Activated CD4-positive, alpha-beta T cell treated with anti-CD3 and anti-CD28 coated beads, Interleukin-2, amount 50 U/mL, for 16 hours (primary cell): ENCODE measurements at places on chromosomes 11 and 22.

- DNase-seq, result no peak
Measured at GRCh38 chr11:69173925-69174581, 18.3 kb downstream of the SMIM38 start.

- DNase-seq, result peak; percentile 23
Measured at GRCh38 chr22:28051787-28052356, 132.8 kb upstream of the PITPNB start.

GRCh38 chr11:45928535-45929215, 6.2 kb downstream of the LARGE2 start:
- no peak for DNase-seq

DNA sequence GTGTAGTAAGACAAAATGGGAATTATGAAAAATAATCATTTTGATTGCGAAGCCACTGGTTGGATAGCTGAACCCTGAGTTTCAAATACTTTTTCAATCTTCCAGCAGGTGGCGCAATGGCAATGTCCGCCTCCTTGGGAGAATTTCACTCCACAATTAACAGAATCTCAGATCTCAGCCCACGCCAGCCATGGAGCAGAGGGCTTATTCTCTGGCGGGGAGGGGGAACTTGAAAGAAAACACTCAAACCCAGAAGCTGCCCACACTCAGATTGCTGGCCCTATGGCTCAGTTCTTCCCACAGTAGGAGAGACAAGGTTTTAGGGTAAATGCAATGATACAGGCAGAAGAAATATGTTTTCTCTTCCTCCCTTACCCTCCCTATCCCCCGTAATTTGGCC, 38.7 kb upstream of the RCN1 start:
- DNase-seq, result peak; percentile 59

DNA sequence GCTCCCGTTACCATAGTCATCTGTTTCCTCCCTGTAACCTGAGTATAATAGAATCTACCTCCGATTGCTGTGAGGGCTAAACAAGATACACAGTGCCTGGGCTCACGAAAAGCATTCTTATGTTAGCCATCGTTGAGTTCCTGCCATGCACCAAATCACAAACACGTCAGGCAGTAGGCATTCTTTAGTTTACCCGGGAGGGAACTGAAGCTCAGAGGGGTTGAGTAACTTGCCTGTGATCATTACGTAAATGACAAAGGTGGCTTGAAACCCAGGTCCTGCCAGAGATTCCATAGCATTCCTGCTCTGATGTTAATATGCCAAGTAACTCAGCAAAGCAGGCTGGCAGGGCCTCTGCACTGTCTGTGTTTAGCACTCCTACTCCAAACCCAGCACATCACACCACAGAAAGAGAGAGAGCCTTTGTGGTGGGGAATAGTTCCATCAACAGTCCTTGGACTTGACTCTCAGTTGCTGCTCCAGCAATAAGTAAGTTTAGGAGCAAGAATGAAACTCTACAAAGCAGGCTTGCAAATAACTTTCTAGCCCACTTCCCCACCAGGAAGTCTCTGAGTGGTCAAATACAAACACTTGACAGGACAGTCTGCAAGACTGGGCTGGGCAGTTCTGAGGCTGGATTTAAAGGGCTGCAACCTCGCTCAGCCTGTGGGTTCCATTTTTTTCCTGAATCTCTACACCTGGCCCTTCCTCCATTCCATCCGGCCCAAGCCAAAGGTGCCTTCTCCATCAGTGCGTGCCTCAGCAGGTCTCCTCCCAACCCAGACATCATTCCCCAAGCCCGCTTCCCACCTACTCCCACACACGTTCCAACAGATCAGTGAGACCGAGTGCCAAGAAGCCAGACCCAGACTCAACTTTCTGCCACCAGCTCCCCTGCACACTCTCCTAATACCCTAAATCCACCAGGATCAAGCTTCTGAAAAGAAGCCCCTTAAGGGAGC, 1.1 kb downstream of the SCN2B start:
- DNase-seq, result no peak

GRCh38 chr11:6333095-6333494, 12.8 kb upstream of the CAVIN3 start:
- no peak for DNase-seq

GRCh38 chr11:77789061-77789730, 31.3 kb downstream of the RSF1 start:
- DNase-seq, result no peak

DNA sequence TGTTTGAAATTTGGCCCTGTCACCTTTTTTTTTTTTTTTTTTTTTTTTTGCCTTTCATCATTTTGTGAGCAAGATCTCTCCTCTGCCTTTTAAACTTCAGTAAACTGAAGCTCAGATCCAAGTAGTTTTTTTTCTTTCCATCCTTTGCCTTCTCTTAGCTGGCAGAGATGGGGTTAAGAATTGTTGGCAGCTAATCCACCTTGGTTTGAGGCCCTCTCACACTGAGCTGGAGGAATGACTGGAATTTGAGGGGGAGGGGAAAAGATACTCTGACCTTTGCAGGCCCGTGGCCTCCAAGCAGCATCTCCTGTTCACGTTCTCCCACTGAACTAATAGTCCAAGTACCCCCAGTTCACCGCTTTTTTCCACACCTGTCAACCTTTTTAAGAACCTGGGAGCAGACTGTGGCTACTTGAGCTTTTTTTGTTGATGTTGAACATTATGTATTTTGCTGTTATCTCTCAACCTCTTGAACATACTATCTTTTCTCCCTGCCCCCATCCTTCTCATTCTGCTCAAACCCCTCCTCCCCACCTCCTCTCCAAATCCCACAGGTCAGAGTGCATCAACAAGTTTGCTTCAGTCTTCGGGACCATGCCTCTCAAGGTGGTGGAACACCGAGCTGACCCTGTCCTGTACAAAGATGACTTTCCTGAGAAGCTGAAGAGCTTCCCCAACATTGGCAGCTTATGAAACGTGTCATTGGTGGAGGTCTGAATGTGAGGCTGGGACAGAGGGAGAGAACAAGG, 66.2 kb downstream of the ALX4 start:
- no peak for DNase-seq

DNA sequence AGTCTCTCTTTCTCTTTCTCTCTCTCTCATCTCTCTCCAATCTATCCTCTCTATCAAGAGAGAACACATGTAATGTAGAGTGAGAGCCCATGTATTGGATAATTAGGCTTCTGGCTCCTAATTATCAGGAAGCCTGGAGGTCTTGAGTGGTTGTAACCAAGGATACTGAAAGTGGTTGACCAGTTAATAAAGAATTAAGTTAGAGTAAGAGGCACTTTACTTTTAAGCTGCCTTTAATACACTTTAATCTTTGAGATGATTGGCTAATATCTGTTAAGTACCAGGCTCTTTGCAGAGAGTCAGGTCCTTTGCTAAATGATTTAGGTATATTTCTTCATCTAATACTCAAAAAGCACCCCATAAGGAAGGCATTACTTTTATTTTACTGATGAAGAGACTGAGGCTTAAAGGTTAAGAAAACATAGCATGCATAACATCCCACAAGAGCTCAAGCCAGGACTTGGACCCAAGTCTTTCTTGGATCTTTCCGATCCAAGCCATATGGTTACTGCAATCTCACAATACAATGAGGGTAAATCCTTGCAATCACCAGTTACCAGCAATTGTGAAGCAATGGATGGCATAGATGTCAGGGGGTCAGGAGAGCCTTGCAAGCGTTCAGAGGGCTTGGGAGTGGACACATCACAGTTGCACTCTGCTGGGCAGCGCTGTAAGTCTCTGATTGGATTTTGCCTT, 22.1 kb downstream of the CD44 start:
- DNase-seq, result no peak

- DNase-seq, result no peak
Measured at GRCh38 chr11:66787934-66788758, 55.1 kb upstream of the RCE1 start.

GRCh38 chr22:27372969-27373670, 428.4 kb downstream of the MN1 start:
- no peak for DNase-seq

- DNase-seq, result no peak
Measured at GRCh38 chr11:113106507-113106906, 145.3 kb downstream of the NCAM1 start.

GRCh38 chr11:68056317-68057285, 17.8 kb downstream of the TCIRG1 start:
- DNase-seq, result no peak

GRCh38 chr11:57424792-57425564, 1.9 kb downstream of the SLC43A3 start:
- peak; percentile 98 for DNase-seq

DNA sequence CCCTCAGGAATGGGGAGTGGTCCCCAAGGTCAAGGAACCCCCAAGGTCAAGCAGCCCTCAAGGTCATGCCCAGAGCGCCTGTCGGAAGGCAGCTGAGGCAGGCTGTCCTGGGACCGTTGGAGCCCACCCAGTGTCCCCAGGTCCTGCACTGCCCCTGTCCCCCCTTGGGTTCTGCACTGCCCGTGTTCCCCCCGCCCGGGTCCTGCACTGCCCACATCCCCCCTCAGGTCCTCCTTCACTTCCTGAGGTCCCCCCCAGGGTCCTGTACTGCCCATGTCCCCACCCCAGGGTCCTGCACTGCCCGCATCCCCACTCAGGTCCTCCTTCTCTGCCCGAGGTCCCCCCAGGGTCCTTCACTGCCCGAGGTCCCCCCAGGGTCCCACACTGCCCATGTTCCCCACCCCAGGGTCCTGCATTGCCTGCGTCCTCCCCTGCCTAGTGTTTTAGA, 1073.0 kb downstream of the BRD1 start:
- no peak for DNase-seq

- DNase-seq, result no peak
Measured at GRCh38 chr11:79461666-79462645, 21.1 kb upstream of the TENM4 start.

GRCh38 chr11:125141686-125142535, 22.6 kb upstream of the PKNOX2 start:
- peak; percentile 41 for DNase-seq

DNA sequence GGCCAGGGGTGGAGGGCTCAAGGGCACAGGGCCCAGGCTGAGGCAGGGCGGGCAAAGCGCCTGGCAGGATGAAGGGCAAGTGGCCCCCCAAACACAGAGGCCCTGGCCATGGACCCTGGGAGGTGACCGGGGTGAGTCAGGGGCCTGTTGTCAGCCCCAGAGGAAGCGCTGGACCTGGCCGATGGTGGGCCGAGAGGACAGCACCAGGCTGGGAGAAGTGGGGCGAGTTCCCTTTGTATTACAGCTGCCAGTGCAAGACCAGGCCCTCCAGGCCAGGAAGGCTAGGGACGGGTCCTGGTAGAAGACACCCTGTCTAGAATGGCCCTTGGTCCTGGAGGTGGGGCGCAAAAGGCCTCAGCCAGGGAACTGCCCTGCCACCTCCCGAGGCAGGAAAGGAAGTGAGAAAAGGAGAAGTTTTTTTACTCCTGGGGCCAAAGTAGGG, 12.8 kb downstream of the CXCR5 start:
- no peak for DNase-seq

DNA sequence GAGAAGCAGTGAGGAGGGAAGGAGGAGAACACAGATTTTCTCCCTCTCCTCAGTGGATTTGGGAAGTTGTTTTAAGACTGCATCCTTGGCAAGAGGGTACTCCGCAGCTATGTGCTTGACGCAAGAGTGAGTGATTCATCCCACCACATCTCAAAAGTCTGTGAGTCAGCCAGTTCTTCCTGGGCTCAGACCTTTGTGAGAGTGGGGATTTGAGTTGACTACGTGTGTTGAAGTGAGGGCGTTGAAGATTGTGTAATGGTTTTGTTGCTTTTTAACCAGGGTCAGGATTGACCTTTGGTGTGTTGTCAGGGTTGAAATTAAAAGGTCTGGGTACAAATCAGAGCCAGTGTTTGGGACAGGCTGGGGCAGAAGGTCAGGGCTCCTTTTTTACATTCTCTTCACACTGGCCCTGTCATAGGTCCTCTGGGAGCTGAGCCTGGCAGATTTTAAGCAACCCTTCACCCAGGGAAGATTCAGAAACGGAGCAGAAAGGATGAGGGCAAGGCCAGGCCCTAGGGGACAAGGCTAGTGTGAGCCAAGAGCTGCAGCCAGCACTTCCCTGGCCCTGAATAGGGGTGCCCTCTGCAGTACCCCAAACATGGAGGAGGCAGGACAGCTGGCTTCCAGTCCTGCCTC, 4.2 kb upstream of the C11orf86 start:
- peak; percentile 77 for DNase-seq

- DNase-seq, result no peak
Measured at GRCh38 chr11:30351061-30351460, 28.2 kb downstream of the ARL14EP start.

- no peak for DNase-seq
Measured at GRCh38 chr11:79512706-79513469, 72.1 kb upstream of the TENM4 start.

GRCh38 chr11:84628871-84629620, 998.1 kb downstream of the DLG2 start:
- no peak for DNase-seq

GRCh38 chr11:88345949-88346348, 8.4 kb upstream of the CTSC start:
- DNase-seq, result no peak

DNA sequence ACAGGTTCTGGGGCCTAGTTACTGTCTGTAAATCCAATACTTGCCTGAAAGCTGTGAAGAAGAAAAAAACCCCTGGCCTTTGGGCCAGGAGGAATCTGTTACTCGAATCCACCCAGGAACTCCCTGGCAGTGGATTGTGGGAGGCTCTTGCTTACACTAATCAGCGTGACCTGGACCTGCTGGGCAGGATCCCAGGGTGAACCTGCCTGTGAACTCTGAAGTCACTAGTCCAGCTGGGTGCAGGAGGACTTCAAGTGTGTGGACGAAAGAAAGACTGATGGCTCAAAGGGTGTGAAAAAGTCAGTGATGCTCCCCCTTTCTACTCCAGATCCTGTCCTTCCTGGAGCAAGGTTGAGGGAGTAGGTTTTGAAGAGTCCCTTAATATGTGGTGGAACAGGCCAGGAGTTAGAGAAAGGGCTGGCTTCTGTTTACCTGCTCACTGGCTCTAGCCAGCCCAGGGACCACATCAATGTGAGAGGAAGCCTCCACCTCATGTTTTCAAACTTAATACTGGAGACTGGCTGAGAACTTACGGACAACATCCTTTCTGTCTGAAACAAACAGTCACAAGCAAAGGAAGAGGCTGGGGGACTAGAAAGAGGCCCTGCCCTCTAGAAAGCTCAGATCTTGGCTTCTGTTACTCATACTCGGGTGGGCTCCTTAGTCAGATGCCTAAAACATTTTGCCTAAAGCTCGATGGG, 13.5 kb downstream of the PIK3IP1 start:
- DNase-seq, result no peak

- DNase-seq, result peak; percentile 29
Measured at GRCh38 chr11:13338427-13339069, 61.0 kb downstream of the BMAL1 start.

- DNase-seq, result no peak
Measured at GRCh38 chr11:129489249-129489648, 113.6 kb downstream of the BARX2 start.

DNA sequence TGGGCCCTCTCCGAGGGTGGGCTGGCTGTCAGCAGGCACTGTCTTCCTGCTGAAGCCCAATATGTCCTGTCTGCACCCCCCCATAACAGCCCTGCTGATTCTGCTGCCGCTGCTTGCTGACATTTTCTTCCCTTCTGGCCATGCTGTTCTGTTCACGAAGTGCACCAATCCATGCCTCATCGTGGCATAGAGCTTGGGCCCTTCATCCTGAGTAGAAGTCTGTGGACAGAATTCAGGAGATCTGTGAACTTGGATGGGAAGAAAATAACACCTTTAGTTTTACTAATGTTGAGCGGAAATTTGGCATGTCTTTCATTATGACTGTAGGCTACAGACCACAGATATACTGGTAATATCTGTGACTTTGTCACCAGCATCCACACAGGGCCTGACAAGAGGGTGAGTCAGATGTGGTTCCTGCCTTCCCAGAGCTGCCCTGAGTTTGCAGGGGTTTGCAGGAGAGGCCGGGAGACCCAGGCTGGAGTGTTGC, 14.1 kb upstream of the KIAA0930 start:
- DNase-seq, result peak; percentile 79
